ENCODE measurements at places on chromosomes 1 and 21. TPM values are rescaled to one million over a fixed set of nuclear protein-coding genes. Genes with fewer than 3 reads are reported as not detected.

Gene TLR5
- 0.56 TPM for total RNA-seq

Gene TNNI3K
- total RNA-seq: not detected

Gene SLAMF1
- 140 TPM for total RNA-seq

DNA sequence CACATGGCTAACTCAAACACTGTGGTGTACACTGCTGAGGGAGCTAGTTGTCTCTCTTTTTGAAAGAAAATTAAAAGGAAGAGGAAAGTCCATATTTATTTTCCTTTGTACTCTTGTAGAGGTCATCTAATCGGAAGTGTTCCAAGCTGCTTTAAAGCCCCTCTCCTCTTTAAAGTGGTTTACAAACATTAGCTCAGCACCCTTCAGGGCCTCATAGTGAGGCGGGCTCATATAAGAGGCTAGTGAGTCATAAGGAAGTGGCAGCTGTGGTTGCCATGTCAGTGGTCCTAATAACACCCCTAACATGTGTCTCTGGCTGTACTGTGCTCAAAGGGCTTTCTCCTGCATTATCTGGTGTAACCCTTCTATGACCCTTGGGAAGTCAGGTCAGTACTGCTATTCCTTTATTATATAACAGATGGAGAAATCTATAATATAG, 104.4 kb upstream of the SERBP1 start:
- no peaks in the 10 kb centered on the region for H3K36me3 ChIP-seq
- no peak for DNase-seq
- H3K27ac ChIP-seq: no peak overlapping the region
- no peaks in the 10 kb centered on the region for H3K4me1 ChIP-seq

DNA sequence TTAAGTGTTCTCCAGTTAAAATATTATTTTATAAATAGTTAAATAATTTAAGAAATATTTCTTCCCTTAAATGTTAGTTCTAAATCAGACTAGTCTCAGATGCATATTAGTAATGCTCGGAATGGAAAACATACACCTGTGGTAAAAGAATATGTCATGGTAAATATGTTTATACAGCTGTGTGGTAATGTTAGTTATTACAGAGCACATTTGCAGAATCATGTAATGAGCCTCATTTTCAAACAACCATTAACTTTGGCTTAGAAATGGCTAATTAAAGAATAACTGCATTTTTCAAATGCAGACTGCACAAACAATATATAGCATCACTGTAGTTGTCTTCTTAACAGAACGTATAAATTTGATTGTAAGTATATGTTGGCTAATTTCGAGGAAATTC, 90.3 kb downstream of the DISP1 start:
- H3K4me3 ChIP-seq: no peak overlapping the region
- H3K36me3 ChIP-seq: no peaks in the 10 kb centered on the region
- no peaks in the 10 kb centered on the region for H3K4me1 ChIP-seq
- DNase-seq: no peak
- H3K27ac ChIP-seq: no peak overlapping the region

GRCh38 chr1:70264839-70265238, 43.7 kb downstream of the SRSF11 start:
- no peaks in the 10 kb centered on the region for H3K4me1 ChIP-seq
- DNase-seq: no peak
- H3K36me3 ChIP-seq: no peaks in the 10 kb centered on the region
- no peak overlapping the region for H3K4me3 ChIP-seq

- peaks cover 16% of the 10 kb centered on the region for H3K4me1 ChIP-seq
- H3K27me3 ChIP-seq: peaks cover 9% of the 10 kb centered on the region
- no peak for DNase-seq
- H3K27ac ChIP-seq: no peak overlapping the region
- no peaks in the 10 kb centered on the region for H3K36me3 ChIP-seq
Observed at GRCh38 chr1:25146451-25146855, 85.8 kb downstream of the SYF2 start.

DNA sequence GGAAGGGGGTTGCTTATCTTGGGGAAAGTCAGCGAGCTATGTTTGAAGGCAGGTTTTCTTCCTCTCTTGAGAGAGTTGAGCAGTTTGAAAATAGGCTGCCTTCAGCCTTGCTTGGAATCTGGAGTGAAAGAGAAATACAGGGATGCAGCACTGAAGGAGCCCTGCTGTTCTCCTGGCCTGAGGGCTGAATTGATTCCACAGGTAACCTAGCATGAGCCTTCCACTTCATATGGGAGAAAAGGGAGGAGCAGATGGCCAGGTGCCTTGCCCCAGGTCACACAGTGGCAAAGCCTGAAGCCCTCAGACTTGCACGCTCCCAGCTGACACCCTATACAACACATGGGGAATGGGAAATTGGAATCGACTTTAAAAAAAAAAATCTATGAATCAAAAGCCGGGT, 88.0 kb upstream of the WLS start:
- no peaks in the 10 kb centered on the region for H3K36me3 ChIP-seq
- DNase-seq: no peak
- H3K27me3 ChIP-seq: no peaks in the 10 kb centered on the region

Data from GM12878 (cell line).